ENCODE measurements at places on chromosomes 1 and 21. TPM values are rescaled to one million over a fixed set of nuclear protein-coding genes. Genes with fewer than 3 reads are reported as not detected.

DNA sequence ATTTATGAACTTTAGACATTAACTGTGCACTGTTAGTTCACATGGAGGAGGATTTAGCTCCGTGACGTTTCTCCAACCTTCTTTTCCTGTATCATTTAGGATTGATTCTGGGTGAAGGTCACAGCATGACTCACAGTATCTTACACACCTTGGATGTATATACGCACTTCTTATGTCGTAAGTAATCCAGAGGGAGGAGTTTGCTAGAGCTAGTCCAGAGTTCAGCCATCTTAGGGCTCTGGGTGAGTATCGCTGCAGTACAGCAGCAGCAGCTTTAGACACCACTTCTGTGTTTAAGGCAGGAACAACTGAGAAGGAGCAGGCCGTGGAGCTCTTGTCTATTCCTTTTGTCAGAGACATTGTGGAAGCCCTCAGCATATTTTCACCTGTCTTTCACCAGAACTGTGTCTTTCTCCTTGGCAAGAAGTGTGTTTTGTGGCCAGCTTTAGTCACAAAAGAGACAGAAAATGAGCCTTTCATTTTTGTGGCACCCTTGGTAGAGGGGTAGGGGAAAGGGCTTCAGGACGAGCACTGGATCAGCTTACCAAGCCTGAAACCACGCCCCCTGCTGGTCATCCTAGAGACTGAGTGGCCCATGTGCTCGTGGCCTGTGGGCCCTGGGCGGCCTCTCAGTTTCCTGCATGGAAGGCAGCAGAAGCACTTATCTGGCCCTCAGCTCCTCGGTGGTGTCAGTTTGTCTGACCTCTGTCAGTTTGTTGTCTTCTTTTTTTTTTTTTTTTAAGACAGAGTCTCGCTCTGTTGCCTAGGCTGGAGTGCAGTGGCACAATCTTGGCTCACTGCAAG, 64.0 kb downstream of the ADARB1 start:
- DNase-seq = peak; percentile 33

DNA sequence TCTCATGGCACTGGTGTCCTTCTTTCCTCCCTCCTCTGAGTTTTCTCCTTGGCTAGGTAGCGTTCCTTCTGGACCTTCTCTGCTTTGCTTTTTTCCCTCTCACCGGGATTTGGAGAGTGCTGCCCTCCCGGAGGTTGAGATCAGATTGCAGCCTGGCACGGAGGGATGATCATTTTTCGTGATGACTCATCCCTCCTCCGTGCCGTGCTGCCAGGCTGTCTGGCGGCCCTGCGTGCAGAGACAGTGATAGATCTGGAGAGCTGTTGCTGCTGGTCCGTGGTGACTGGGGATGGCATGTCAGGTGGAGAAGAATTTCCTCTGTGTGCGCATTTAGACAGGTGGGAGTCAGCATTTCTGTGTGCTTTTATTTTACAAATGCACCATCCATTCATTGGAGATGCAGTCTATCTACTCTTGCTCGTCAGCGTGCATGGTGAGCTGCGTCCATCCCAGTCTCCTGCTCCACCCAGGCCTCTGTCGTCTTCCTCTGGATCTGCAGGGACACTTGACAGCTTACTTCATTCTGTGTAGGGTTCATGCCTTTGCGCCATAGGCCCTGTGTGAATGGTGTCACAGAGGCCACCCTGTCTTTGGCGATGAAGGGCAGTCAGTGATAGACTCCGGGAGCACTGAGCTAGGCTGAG, 104.4 kb downstream of the PCBP3 start:
- DNase-seq = no peak

DMRTB1 gene
- total RNA-seq = not detected

DNA sequence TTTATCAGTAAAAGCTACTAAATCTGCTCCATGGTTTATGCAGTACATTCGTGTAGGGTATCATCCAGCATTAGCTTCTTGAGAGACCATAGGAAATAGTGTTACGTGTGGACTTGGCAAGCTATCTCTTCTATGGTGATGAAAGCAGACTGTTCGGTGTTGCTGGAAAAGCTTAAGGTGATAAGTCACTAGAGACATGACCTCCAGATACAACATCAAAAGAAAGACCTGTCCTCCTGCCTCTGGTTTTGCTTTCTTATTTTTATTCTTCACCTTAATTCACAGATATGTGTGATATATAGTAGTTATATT, 53.5 kb upstream of the S1PR1 start:
- no peak for DNase-seq

DNA sequence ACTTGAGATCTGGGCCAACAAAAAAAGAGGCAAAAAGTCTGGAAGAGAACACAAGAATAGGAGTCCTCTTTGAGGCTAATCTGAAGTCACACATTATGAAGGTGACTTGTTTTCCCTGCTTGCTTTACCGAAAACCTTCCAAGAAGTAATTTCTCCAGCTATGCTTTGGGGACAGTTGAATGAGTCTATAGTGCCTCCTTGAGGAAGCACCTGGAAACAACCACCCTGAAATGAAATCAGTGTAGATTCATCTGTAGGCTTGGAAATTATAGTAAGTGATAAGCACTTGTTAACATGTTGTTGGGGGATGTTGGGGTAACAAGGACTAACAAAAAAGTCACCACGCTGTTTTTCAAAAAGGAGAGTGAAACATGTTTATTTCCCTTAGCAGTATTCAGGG, 23.4 kb upstream of the RPTN start:
- no peak for DNase-seq

HORMAD1 gene
- total RNA-seq = not detected

DNA sequence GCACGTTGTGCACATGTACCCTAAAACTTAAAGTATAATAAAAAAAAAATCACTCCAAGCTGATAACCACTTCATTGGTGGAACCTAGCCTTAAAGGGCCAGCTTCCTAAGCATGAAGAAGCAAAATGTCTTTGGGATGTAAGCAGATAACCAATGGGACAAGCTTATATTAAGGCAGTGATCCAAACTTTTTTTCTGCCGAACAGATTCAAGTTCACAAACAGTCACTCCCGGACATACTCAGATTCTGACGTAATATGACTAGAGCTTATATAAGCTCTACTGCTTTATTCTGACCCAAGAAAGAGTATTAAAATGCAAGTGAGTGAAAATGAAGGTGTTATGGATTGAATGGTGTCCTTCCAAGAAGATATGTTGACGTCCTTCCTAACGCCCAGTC, 44.9 kb upstream of the HIVEP3 start:
- DNase-seq = no peak

DNA sequence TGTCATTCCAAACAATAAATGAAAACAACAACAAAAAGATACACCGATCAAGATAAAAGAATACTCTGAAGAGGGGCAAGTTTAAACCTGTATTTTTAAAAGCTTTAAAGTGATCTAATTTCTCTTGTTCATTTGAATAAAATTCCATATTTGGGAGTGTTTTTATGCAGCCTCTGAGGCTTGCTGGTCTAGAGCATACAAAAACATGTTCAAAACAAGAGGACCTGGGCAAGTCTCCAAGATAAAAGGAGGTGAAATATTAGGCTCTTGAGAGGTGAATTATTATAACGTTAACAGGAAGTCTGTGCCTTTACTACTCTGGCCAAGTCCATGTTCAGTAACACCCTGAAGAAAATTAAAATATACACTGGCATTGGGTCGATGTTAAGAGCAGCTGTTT, 20.1 kb downstream of the URB1 start:
- DNase-seq = no peak

DNA sequence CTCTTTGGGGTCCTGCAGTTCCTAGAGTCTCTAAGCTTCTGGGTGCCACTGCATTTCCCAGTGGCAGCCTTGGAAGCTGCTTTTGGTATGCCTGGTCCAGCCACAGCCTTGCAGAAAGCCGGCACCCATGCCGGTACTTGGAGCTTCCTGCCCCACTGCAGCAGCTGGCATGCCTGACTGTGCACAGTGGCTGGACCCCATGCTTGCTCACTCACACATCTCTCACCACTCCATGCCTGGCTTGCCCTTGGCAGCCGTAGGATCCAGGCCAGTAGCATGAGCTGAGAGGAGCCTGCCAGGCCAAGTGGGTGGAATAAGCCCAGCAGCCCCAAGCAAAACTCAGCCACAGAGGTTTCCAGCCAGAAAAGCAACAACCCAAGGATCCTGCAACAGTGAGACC, 20.3 kb upstream of the FNBP1L start:
- DNase-seq = no peak

DNA sequence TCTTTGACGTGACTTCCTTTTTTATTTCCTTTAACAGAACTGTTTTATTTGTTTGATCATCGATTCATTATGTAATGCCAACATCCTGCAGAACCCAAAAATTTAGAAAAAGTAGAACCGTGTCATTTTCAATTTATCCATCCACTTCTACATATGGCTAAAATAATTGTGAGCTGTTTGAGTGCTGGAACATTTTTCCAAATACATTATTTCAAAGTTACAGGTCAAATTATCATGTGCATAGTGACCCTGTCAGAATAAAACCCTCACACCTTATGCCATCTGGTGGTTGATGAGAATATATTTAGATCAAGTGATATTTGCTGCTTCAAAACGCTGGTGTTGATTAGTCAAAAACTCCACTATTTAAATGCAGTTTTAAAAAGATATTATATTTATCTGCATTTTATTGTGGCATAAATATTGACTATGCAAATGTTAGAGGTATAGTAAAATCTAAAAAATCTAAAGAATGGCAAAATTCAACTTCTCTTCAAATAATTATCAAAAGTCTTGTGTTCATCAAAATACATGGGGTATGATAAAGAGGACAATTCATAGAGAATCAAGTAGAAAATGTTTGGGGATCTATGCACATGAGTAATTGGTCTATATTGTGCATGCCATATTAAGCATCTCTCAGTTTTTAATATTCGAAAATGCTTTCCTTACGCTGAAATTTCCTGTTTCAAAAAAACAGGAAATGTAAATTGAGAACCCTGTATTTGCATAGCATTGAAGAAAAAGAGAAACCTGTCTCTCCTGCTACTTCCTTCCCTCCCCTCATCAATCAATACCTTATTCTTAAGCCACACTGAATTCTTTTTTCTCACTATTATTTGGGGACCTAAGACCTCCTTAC, 39.7 kb downstream of the UBE2U start:
- DNase-seq = no peak

MMEL1 gene
- not detected for total RNA-seq

GRCh38 chr1:28591708-28592320, at the start of gene RAB42:
Gene RAB42 (plus strand): TSS chr1:28592265. CDS start chr1:28592512, 247 bp downstream.
- DNase-seq = no peak

ACTRT2 gene
- not detected for total RNA-seq

GRCh38 chr1:211281320-211282022, 22.3 kb downstream of the RCOR3 start:
- DNase-seq = no peak

DIO1 gene
- total RNA-seq = not detected

BTBD8 gene
- total RNA-seq = 3.8 TPM

SOX13 gene
- total RNA-seq = 33.2 TPM

DNA sequence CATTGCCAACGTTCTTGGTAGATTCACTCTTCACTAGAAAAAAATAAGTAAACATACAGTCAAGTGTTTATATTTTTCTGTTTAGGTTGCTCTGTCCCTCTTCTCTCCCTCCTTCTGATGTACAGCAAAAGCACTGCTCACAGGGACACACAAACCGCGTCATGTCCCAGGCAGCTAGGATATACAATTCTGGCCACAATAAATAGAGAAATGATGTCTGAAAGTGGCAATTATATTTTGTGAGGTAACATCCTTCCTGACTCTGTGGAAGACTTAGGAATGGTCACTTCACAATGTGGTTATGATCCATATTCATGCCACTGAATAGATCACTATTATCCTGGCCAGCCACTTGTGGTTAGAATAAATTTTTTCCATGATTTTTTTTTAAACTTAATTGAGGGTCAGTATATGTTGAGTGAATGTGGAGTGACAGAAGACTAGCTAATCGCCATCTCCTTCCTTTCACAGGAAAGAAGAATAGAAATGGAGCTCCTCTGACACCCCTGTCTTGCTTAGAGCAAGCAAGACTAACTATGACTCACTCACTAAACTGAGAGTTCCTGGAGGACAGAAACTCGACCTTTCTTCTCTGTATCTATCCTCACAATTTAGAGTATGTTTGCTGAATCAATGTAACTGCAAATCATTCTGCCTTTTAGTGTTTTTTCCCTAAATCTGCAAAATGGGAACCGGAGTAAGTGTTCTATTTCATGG, 54.0 kb downstream of the ZNHIT6 start:
- DNase-seq = no peak

CSF3R gene
- 43.7 TPM for total RNA-seq

GRCh38 chr1:17060306-17060749, 6.5 kb upstream of the SDHB start:
- no peak for DNase-seq

- DNase-seq = no peak
Observed at GRCh38 chr1:189693140-189693539, 784.5 kb downstream of the BRINP3 start.

GRCh38 chr1:235563513-235564061, 59.3 kb upstream of the B3GALNT2 start:
- no peak for DNase-seq

GRCh38 chr1:64733581-64734286, 11.1 kb upstream of the RAVER2 start:
- DNase-seq = no peak

TRIM17 gene
- not detected for total RNA-seq

DNA sequence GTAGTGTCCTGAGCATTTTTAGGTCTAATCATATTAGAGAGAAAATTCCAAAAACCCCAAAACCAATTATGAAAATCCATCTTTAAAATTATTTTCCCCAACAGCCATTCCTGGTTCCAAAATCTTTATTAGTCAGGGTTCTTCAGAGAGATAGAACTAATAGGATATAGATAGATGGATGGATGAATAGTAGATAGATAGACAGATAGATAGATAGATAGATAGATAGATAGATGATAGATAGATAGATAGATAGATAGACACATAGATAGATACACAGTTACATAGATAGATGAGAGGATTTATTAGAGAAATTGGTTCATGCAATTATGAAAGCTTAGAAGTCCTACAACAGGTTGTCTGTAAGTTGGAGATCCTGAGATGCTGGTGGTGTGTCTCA, 122.7 kb upstream of the POGK start:
- no peak for DNase-seq

GRCh38 chr21:32253215-32253641, 25.6 kb downstream of the MIS18A start:
- no peak for DNase-seq

GRCh38 chr1:115133440-115133839, 44.1 kb upstream of the TSPAN2 start:
- DNase-seq = no peak

DNA sequence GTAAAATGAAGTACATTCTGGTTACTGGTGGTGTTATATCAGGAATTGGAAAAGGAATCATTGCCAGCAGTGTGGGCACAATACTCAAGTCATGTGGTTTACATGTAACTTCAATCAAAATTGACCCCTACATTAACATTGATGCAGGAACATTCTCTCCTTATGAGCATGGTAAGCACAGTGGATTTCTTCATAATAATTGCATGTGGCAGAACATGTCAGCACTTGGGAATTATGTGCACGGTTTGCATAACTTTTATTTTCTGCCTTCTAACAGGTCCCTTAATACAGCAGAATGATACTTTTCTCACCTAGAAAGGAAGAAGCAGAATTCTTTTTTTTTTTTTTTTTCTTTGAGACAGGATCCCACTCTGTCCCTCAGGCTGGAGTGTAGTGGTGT, 3.8 kb downstream of the CTPS1 start:
- DNase-seq = no peak

TRAF3IP3 gene
- 12.3 TPM for total RNA-seq

GRCh38 chr1:117606649-117607430, 992 bp downstream of the TENT5C start:
- DNase-seq = no peak
